ENCODE measurements at places on chromosomes 7 and 10.
A peak's percentile ranks its signal among the peaks of the same experiment; 100 is the strongest.

DNA sequence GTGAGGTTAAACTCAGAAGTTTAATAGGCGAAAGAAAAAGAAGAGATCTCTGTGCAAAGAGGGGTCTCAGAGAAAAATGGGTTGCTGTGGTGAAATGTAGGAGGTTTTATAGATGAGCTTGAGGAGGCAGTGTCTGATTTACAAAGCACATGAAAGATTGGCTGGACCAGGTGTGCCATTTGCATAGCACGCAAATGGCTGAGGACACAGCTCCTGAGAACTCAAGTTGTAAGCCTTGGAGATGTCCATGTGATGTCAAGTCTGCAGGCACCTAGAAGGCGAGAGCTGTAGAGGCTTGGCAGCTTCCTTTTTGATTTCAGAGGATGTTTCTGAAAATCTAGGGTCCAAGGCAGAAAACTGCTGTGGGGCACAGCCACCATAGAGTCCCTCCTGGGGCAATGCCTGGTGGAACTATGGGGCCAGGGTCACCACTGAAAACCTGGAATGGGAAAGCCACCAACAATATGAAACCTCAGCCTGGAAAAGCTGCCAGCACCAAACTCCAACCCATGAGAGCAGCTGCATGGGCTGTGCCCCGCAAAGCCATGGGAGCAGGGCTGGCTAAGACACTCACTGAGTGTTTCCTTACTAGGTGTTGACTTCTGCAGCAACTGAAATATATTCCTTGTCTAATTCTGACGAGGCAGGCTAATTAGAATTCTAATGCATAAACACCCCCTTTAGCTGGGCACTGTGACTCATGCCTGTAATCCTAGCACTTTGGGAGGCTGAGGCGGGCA, 96.9 kb upstream of the TNS3 start:
- no peak overlapping the region for H3K4me3 ChIP-seq
- peaks cover 44% of the 10 kb centered on the region for H3K27me3 ChIP-seq
- DNase-seq, result no peak
- peaks cover 9% of the 10 kb centered on the region for H3K36me3 ChIP-seq
- no peak overlapping the region for H3K27ac ChIP-seq
- H3K4me1 ChIP-seq, result peaks cover 30% of the 10 kb centered on the region

DNA sequence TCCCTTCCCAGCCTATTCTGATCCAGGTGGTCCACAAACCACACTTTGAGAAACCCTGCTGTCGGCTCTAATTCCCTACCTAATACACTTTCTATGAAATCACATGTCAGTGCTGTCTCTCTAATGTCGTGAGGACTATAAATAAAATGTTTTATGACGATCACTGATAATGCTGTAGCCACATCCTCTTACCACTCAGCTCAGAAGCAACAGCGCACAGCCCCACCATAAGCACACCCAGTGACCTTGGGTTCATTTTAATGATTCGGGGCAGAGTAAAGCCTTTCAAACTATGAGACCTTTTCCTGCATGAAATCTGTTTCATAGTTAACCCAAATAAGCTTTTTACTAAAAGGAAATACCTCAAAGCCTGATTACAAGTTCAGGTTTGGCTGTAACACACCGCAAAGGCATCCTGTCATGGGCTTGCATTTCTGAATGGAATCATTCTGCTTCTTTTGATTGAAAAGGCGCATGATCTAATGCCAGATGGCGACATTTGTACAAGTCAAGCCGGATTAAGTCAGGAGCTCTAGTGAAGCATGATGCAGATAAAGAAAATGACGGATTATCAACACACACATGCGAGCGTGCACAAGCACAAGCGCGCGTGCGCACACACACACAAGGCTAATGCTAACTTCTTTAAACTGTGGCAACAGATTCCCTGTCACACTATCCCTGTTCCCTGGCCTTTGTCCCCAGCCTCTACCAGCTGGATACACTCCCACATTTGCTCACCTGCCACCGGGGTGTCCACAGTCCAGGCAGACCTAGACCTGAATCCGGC, 180.5 kb upstream of the PDE1C start:
- H3K27me3 ChIP-seq, result peaks cover 27% of the 10 kb centered on the region
- no peak overlapping the region for H3K4me3 ChIP-seq
- no peak for DNase-seq

GRCh38 chr10:110522365-110522988, 24.8 kb downstream of the DUSP5 start:
- H3K27ac ChIP-seq, result no peak overlapping the region
- peaks cover 3% of the 10 kb centered on the region for H3K27me3 ChIP-seq
- no peak for DNase-seq
- peaks cover 13% of the 10 kb centered on the region for H3K4me1 ChIP-seq
- no peaks in the 10 kb centered on the region for H3K36me3 ChIP-seq

DNA sequence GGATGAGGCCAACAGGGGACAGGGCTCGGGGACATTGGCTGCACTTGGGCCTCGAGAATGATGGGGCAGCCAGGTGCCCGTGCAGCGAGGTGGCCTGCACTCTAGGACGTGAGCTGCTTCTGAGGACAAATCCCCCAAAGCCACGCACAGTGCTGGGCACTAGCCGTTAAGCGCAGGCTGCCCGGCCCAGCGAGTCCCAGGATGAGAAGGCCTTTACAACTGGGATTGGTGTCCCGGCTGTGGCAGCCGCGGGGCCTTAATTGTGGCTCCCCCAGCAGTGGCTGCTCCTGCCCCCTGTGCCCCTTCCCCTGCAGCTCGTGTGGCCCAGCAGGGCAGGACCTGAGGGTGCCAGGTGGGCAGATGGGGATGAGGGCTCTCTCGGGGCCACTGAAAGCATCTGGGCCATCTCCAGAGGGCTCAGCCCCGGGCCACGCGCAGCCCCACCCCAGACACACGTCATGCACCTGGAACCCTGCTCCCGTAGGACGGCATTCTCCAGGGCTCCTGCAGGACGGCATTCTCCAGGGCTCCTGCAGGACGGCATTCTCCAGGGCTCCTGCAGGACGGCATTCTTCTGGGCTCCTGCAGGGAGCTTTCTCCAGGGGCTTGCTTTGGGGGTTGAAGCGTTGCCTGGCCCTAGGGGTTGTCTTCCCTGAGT, 6.6 kb downstream of the PWWP2B start:
- no peak for DNase-seq
- no peak overlapping the region for H3K4me3 ChIP-seq
- H3K27ac ChIP-seq, result peak overlapping the region; percentile 86
- peaks cover 26% of the 10 kb centered on the region for H3K4me1 ChIP-seq
- peaks cover 7% of the 10 kb centered on the region for H3K36me3 ChIP-seq
- peaks cover 4% of the 10 kb centered on the region for H3K27me3 ChIP-seq

- H3K27me3 ChIP-seq, result peaks cover 22% of the 10 kb centered on the region
- peaks cover 32% of the 10 kb centered on the region for H3K4me1 ChIP-seq
- H3K4me3 ChIP-seq, result no peak overlapping the region
- no peak overlapping the region for H3K27ac ChIP-seq
These were observed 68.0 kb downstream of the CXCL12 start for GRCh38 chr10:44316922-44317215.

DNA sequence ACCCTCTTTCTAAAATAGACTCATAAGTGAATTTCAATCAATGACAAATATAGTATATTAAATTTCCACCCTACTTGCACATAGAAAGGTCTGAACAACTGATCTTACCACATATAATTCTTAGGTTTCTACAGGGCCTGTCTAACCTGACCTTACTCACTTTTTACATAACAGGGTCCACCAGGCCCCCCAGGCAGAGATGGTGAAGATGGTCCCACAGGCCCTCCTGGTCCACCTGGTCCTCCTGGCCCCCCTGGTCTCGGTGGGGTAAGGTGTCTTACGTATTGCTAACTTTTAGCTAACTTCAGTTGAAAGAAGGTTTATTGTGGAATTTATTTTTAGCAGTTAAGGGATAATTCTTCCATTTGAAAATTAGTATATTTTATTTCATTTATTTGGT, 5.3 kb downstream of the COL1A2 start:
- DNase-seq, result no peak
- H3K4me3 ChIP-seq, result no peak overlapping the region
- H3K4me1 ChIP-seq, result peaks cover 30% of the 10 kb centered on the region
- H3K36me3 ChIP-seq, result peaks cover 66% of the 10 kb centered on the region
- H3K27me3 ChIP-seq, result no peaks in the 10 kb centered on the region

- peaks cover 11% of the 10 kb centered on the region for H3K4me1 ChIP-seq
- no peak overlapping the region for H3K27ac ChIP-seq
- no peaks in the 10 kb centered on the region for H3K36me3 ChIP-seq
- no peak for DNase-seq
- H3K4me3 ChIP-seq, result no peak overlapping the region
These were observed 104.0 kb upstream of the RHOBTB1 start for GRCh38 chr10:61047788-61048560.

- DNase-seq, result no peak
- H3K4me3 ChIP-seq, result no peak overlapping the region
- no peaks in the 10 kb centered on the region for H3K4me1 ChIP-seq
- H3K27ac ChIP-seq, result no peak overlapping the region
- H3K27me3 ChIP-seq, result peaks cover 3% of the 10 kb centered on the region
These were observed 108.9 kb upstream of the FRMD4A start for GRCh38 chr10:14439451-14440259.

GRCh38 chr10:29623797-29624196, 11.0 kb downstream of the SVIL start:
- peaks cover 52% of the 10 kb centered on the region for H3K4me1 ChIP-seq
- H3K27me3 ChIP-seq, result peaks cover 4% of the 10 kb centered on the region
- no peak overlapping the region for H3K27ac ChIP-seq
- H3K4me3 ChIP-seq, result no peak overlapping the region
- no peak for DNase-seq

- peaks cover 21% of the 10 kb centered on the region for H3K27me3 ChIP-seq
- H3K4me1 ChIP-seq, result no peaks in the 10 kb centered on the region
- H3K4me3 ChIP-seq, result no peak overlapping the region
- H3K36me3 ChIP-seq, result peaks cover 5% of the 10 kb centered on the region
- no peak overlapping the region for H3K27ac ChIP-seq
These were observed 116.3 kb upstream of the RET start for GRCh38 chr10:42960491-42960990.

DNA sequence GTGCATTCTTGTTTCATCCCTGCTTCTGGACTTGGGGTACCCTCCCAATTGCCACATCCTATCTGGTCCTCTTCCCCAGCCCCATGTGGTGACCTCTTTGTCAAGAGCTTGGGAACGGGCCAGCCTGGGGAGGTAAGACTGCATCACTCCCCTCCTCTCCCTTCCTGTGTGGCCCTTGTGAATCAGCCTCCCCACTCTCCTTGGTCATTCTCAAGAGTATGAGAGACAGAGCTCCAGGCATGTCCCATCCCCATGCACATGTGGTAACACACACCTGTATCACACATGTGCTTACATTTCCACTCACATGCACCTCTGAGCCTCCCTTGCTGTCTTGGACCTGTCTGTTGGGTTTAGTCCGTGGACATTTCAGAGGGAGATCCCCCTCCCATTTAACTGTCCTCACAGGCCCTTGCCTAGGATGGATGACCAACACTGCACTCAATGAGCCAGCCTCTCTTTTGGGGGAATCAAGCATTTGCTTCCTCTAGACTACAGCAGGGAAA, 2.6 kb downstream of the MRPL43 start:
- no peaks in the 10 kb centered on the region for H3K27me3 ChIP-seq
- peaks cover 35% of the 10 kb centered on the region for H3K4me1 ChIP-seq
- peaks cover 23% of the 10 kb centered on the region for H3K36me3 ChIP-seq
- DNase-seq, result no peak

GRCh38 chr7:128108129-128108528, 76.9 kb upstream of the LRRC4 start:
- DNase-seq, result no peak
- peaks cover 10% of the 10 kb centered on the region for H3K4me1 ChIP-seq
- H3K36me3 ChIP-seq, result no peaks in the 10 kb centered on the region
- H3K27ac ChIP-seq, result no peak overlapping the region
- peaks cover 62% of the 10 kb centered on the region for H3K27me3 ChIP-seq
- no peak overlapping the region for H3K4me3 ChIP-seq

- H3K4me3 ChIP-seq, result no peak overlapping the region
- H3K27ac ChIP-seq, result peak overlapping the region; percentile 89
- H3K4me1 ChIP-seq, result peaks cover 6% of the 10 kb centered on the region
- no peaks in the 10 kb centered on the region for H3K27me3 ChIP-seq
- H3K36me3 ChIP-seq, result peaks cover 49% of the 10 kb centered on the region
- no peak for DNase-seq
These were observed 58.7 kb downstream of the BMPR1A start for GRCh38 chr10:86815035-86815617.

GRCh38 chr10:21526860-21527597, 1.5 kb upstream of the SKIDA1 start:
- no peaks in the 10 kb centered on the region for H3K27me3 ChIP-seq
- H3K4me3 ChIP-seq, result peak overlapping the region; percentile 96
- peak; percentile 68 for DNase-seq
- H3K4me1 ChIP-seq, result peaks cover 59% of the 10 kb centered on the region
- peak overlapping the region; percentile 100 for H3K27ac ChIP-seq

DNA sequence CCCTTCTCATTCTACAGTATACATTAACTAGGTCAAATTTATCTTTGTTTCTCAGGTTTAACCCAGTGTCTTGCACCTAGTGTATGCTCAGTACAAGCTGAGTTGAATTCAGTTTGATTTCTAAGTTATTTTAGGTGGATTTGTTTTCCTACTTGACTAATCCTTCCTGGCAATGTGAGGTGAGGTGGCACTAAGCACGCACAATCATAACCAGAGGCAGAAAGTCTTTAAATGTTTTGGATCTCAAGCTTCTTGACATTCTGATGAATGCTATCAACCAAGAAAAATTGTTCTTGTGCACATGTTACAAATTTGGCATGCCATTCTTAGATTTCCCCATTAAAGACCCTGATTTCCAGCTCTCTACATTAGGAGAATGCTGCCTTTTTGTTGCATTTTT, 3.2 kb downstream of the BZW2 start:
- H3K4me1 ChIP-seq, result peaks cover 54% of the 10 kb centered on the region
- H3K4me3 ChIP-seq, result peak overlapping the region; percentile 98
- H3K27me3 ChIP-seq, result no peaks in the 10 kb centered on the region
- no peak for DNase-seq
- no peak overlapping the region for H3K27ac ChIP-seq

DNA sequence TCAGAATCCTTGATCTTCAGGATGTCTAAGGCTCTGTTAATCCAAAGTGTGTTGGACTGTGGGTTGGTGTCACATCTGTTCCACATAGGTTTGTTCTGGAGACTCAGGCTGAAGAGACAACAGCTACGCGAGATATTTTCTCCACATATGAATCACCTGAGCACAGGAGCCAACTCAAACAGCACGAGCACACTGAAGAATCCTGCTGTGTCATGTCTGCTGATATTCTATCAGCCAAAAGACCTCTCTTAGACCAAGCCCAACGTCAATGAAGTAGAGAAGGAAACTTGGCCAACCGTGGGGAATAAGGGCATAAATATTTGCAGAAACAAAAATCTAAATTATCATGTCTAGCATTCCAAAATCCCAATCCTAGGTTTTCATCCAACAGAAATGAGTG, 2.7 kb upstream of the TASOR2 start:
- no peak overlapping the region for H3K27ac ChIP-seq
- DNase-seq, result no peak
- H3K4me3 ChIP-seq, result no peak overlapping the region
- peaks cover 63% of the 10 kb centered on the region for H3K27me3 ChIP-seq
- H3K4me1 ChIP-seq, result peaks cover 17% of the 10 kb centered on the region

Data from nephron progenitor cell (in vitro differentiated cells).